Common myeloid progenitor, CD34-positive (primary cell): ENCODE measurements at places on chromosomes 16 and 17.

GRCh38 chr16:86379505-86379846 is 130.9 kb upstream of the FOXF1 start:
- no peak for DNase-seq

DNA sequence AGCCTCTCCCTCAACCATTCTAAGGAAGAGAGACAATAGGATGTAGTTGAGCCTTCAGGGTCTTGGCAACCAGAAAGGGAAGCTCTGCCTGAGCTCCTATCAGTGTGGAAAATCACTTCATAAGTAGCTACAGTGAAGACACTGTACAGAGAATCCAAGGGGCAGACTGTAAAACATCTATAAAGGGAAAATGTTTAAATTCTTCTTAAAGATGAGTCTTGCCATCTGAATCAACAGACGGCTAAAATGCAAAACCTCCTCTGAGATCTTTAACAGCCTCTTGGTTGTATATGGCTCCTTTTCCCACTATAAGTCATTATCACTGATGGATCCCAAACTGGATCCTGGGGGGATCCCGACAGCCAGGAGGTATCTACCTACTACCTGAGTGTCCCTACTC is 239.2 kb upstream of the SOX9 start:
- DNase-seq = no peak

GRCh38 chr17:14351493-14351892 is 50.6 kb downstream of the HS3ST3B1 start:
- DNase-seq = peak; percentile 27

GRCh38 chr16:15529673-15530072 is 95.3 kb downstream of the BMERB1 start:
- no peak for DNase-seq

DNA sequence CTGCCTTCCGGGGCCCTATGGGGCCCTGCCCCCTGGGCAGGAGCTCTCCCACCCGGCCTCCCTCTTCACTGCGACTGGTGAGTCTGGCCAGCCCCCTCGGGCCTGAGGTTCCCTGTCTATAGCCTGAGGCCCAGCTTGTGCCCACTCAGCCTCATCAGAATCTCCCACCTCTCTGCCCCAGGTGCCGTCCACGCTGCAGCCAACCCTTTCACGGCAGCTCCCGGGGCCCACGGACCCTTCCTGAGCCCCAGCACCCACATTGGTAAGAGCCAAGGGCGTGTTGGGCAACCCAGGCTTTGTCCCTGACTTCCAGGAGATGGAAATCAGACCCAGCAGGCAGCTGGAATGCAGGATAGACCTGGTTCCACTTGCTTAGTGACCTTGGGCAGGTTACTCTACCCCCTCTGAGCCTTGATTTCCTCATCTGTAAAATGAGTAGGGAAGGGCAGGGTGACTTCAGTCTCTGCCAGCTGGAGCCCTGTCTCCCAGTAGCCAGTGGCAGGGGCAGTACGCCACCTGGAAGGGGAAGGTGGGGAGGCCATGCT is 9.2 kb downstream of the FBRS start:
- no peak for DNase-seq

- peak; percentile 58 for DNase-seq
Measured at GRCh38 chr16:66605177-66605978, 874 bp downstream of the CMTM3 start.
